Activated CD4-positive, alpha-beta T cell treated with anti-CD3 and anti-CD28 coated beads, Interleukin-2, amount 10 ng/mL, durations not matched to agents 7 days and 5 days (primary cell): ENCODE measurements at places on chromosomes 1 and 21. TPM values are rescaled to one million over a fixed set of nuclear protein-coding genes. Genes with fewer than 3 reads are reported as not detected.

DNA sequence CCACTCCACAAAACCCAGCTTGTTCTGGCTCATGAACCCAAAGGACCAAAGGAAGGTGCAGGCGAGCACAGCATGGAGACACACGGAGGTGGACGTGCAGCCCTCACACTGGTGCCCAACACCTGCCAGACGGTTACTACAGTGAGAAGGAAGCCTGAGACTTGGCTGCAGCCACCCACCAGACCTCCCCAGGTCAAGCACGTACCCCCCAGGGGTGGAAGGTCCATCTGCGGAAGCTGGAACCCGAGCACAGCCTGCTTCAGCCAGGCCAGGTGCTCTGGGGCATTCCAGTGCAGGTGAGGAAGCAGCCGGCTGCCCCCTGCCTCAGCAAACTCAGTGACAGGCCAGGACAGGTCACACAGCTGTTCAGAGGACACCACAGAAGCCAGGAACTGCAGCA lies 16.0 kb upstream of the LSS start:
- DNase-seq = no peak

DPT gene
- not detected for total RNA-seq

DNA sequence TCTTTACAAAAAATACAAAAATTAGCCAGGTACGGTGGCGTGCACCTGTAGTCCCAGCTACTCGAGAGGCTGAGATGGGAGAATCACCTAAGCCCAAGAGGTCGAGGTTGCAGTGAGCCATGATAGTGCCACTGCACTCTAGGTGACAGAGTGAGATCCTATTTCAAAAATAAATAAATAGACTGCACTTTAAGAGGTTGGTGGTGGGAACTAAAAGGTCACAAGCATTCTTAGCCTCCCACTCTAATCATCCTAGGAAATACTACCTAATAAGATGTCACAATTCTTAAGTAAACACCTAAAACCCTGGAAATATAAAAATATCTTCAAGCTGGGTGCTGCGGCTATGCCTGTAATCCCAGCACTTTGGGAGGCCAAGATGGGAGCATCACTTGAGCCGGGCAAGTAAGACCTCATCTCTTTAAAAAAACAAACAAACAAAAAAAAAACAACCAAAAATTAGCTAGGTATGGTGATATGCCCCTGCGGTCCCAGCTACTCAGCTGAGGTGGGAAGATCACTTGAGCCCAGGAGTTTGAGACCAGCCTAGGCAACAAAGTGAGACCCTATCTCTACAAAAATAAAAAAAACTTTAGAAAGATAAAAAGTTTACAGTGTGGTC lies 4.1 kb downstream of the DCAF8 start:
- no peak for DNase-seq

GRCh38 chr1:61978796-61979195 lies 215.9 kb upstream of the L1TD1 start:
- DNase-seq = no peak

- no peak for DNase-seq
These were observed 135.1 kb downstream of the ACTL8 start for GRCh38 chr1:17890056-17890814.

- DNase-seq = no peak
These were observed 18.2 kb downstream of the CNTN2 start for GRCh38 chr1:205061227-205061626.

DNA sequence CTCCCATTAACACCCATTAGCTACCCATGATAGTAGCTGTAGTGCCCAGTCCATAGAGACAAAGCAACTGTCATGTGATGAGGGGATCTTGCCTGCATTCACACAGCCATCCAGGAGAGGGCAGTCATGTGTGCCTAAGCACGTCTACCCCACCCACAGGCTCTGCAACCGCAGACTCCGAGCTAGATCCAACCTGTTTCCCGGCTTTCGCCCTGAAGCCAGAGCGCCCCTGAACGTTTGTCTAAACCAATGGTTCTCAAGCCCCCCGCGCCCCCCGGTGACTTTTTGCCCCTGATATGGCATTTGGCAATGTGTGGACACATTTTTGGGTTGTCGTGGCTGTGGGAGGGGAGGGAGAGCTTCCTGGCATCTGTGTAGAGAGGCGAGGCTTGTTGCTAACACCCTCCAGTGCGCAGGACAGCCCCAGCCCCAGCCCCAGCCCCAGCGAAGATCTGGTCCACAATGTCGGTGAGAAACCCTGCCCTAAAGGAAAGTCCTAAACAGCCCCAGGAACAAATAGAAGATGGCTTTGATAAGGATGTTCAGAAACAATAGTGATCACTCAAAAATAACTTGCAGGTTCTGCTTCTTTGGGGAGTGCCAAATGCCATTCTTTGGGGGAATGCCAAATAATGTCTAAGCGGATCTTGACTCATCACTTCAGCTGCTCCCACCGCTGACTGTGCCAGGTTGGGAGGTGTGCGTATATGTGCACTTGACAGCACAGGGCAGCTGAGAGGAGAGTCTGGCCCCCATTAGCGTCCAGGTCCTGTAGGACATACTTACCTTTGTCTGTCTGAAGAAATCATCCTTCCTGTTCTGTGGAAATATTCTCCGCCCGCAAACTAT lies 34.5 kb downstream of the SLC44A3 start:
- DNase-seq = peak; percentile 86

DNA sequence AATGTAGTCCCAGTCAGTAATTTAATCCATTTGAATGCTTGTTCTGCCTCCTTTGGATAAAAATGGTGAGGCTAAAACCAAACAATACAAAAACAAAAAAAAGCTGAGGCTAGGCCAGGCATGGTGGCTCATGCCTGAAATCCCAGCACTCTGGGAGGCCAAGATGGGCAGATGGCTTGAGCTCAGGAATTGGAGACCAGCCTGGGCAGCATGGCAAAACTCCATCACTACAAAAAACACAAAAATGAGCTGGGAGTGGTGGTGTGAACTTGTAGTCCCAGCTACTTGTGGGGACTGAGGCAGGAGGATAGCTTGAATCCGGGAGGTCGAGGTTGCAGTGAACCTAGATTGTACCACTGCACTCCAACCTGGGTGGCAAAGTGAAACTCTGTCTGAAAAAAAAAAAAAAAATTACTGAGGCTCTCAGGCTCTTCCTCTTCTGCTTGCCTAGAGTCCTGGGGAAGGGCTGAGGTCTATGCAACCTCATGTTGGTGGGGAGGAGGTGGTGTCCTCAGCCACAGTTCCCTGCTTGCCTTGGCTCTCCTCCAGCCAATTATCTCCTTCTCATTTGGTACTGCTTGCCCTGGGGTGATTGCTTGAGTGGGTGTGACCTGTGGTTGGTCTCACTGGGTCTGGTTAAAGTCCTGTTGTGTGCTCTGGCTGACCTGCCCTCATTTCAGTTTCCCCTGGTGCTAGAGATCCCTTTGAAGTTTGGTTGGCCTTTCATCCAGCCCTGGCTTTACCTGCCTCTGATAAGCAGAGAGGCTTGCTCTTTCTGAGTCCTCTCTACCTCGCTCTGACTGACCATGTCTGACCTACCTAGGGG lies 20.9 kb downstream of the S1PR1 start:
- peak; percentile 63 for DNase-seq

- no peak for DNase-seq
These were observed 66.1 kb downstream of the UCK2 start for GRCh38 chr1:165893507-165893906.

DNA sequence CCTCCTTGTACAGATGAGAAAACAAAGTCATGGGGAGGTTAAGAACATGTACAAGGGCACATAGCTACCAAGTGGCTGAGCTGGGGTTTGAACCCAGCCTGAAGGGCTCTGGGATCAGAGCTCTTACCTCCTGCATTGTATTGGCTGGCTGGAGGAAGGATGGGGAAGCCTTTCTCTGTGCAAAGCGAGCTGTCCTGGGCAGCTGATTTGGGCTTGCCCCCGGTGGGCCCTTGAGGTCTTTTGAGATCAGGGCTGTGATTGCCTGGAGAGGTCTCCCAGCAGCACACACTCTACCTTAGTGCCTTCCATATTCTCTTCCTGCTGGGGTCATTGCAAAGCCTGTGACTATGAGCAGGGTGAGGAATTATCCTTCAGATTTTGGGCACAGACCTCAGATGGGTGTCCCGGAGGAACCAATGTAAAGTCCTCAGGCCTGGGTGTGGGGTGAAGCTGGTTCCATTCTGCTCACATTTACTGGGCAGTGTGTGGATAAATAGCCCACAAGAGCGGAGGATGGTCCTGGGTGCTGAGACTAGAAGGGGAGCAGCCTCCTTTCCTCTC lies 53.3 kb upstream of the EPS8L3 start:
- no peak for DNase-seq
